Regular cardiac myocyte (primary cell): ENCODE measurements at places on chromosomes 13 and 19. TPM values are rescaled to one million over a fixed set of nuclear protein-coding genes. Genes with fewer than 3 reads are reported as not detected.

Gene KIR2DL3
- not detected in 2 replicates for total RNA-seq

Gene TMEM59L
- total RNA-seq, result 0.96 and 1.4 TPM in 2 replicates

Gene AKAP8L
- total RNA-seq, result 47.4 and 57.2 TPM in 2 replicates

Gene RXFP2
- not detected in 2 replicates for total RNA-seq

Gene DLEU7
- total RNA-seq, result under 0.01 TPM in 1 of 2 replicates, not detected in the other

Gene SLC6A16
- 0.38 and 0.56 TPM in 2 replicates for total RNA-seq

Gene TSSK6
- total RNA-seq, result 0.96 and 1.4 TPM in 2 replicates

Gene CCDC194
- not detected in 2 replicates for total RNA-seq

Gene DACT3
- 2.9 and 5.9 TPM in 2 replicates for total RNA-seq

Gene ZNF154
- total RNA-seq, result 3.1 and 5.1 TPM in 2 replicates

Gene SYNE4
- total RNA-seq, result 0.19 and 0.28 TPM in 2 replicates

Gene SCEL
- total RNA-seq, result not detected in 2 replicates

Gene NXNL1
- total RNA-seq, result not detected in 2 replicates

Gene SLC5A5
- not detected in 2 replicates for total RNA-seq

Gene POLRMT
- 23.7 and 32.0 TPM in 2 replicates for total RNA-seq

Gene ATP8B3
- 0.38 and 1.7 TPM in 2 replicates for total RNA-seq

Gene PCDH9
- total RNA-seq, result 5.6 and 11.3 TPM in 2 replicates

Gene VSIG10L
- 0.38 and 0.85 TPM in 2 replicates for total RNA-seq

Gene C19orf38
- 0.58 and 2.3 TPM in 2 replicates for total RNA-seq

Gene TEX101
- not detected in 2 replicates for total RNA-seq

Gene SPIB
- total RNA-seq, result not detected in 2 replicates

Gene FLT1
- 0.77 and 2.8 TPM in 2 replicates for total RNA-seq

Gene PSG11
- under 0.01 TPM in 1 of 2 replicates, not detected in the other for total RNA-seq

Gene NDUFB7
- total RNA-seq, result 299 and 304 TPM in 2 replicates

Gene TINCR
- 0.28 TPM in 1 of 2 replicates, not detected in the other for total RNA-seq

Gene ZNF570
- 8.8 and 14.4 TPM in 2 replicates for total RNA-seq

Gene METTL21C
- total RNA-seq, result under 0.01 TPM in 1 of 2 replicates, not detected in the other

Gene ZNF135
- 3.8 and 6.8 TPM in 2 replicates for total RNA-seq

Gene WDR88
- not detected in 2 replicates for total RNA-seq

Gene RASGRP4
- not detected in 2 replicates for total RNA-seq

Gene ZSCAN4
- not detected in 2 replicates for total RNA-seq

Gene ZNF229
- total RNA-seq, result 8.6 and 13.0 TPM in 2 replicates

Gene PET100
- 9.6 and 14.6 TPM in 2 replicates for total RNA-seq

Gene PRR20D
- total RNA-seq, result not detected in 2 replicates

Gene FGF14
- total RNA-seq, result under 0.01 TPM in 1 of 2 replicates, not detected in the other

Gene PROZ
- not detected in 2 replicates for total RNA-seq

Gene SLC39A3
- 24.5 and 31.4 TPM in 2 replicates for total RNA-seq

Gene ZNF460
- total RNA-seq, result 50.2 and 95.0 TPM in 2 replicates

Gene SLC10A2
- not detected in 2 replicates for total RNA-seq

Gene PLA2G4C
- total RNA-seq, result 3.1 and 15.8 TPM in 2 replicates

Gene FAM124A
- 0.96 and 1.1 TPM in 2 replicates for total RNA-seq

Gene CNMD
- not detected in 2 replicates for total RNA-seq

Gene ZNF57
- total RNA-seq, result 5.2 and 5.6 TPM in 2 replicates

Gene PRODH2
- not detected in 2 replicates for total RNA-seq

Gene CABP5
- total RNA-seq, result not detected in 2 replicates

Gene ELSPBP1
- not detected in 2 replicates for total RNA-seq

Gene FCER2
- total RNA-seq, result not detected in 2 replicates

Gene TUBA3C
- not detected in 2 replicates for total RNA-seq

Gene S1PR4
- not detected in 2 replicates for total RNA-seq
